HAP-1 (cell line): ENCODE measurements at places on chromosomes 11 and 22.

GRCh38 chr11:121389651-121390050, 62.5 kb upstream of the SORL1 start:
- peak; percentile 12 for DNase-seq

DNA sequence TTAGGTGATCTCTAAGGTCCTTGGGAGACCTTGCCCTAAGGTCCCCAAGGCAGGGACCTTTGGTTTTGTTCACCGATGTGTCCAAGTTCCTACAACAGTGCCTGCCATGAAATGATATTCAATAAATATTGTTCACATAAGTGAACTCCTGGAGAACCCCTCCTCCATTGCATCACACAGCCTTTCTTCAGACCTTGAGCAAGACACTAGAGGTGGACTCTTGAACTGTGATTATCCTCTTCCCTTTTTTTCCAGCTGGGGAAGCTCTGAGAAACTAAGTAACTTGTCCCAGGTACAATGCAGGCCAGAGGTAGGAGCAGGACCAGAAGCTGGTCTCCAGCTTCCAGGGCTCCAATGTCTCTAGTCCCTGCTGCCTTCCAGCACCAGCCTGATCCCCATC, 76.6 kb upstream of the LMO1 start:
- DNase-seq: no peak

DNA sequence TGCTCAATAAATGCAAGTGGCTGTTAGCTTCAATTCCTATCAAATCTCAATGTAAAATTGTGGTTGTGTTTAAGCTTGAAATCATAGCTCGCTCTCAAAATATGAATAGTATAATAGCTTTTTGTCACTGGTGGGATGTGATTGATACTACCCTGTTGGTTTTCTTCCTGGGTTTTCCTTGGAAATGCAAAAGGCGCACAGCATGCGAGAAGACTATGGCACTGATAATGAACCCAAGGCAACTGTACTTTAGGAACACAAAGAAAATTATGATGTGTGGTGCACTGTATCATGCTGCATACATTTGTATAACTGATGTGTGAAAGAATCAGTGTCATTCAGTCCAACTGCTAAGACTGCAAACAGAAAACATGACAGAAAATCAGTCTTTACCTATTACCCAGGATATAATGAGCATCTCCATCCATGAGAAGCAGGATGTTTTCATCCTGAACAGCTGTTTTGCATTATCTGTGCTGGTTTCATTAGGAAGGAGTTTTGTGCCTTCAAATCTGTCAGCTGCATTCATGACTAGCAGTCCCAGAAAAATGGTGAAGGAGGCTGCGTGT, 101.2 kb downstream of the TRPC6 start:
- DNase-seq: no peak

- DNase-seq: no peak
These were observed 28.3 kb downstream of the USP28 start for GRCh38 chr11:113847111-113847510.

- DNase-seq: no peak
These were observed 2.0 kb downstream of the PLXNB2 start for GRCh38 chr22:50305393-50305922.

DNA sequence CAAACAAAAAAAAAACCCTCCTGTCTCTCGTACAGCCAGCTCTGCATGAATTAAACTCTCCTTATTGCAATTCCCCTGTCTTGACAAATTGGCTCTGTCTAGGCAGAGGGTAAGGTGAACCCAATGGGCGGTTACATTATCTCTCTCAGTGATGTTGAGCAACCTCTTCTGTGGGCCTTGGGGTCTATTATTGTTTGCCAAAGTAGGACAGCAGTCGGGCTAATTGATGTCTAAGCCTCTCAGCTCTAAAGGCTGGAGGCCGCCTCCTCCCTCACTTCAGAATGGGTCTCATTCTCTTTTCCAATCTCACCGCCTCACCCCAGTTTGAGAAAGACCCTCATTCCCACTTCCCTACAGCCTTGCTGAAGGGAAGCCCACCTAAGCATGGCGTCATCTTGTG, 1.3 kb upstream of the SLC25A45 start:
- DNase-seq: no peak

GRCh38 chr11:79942090-79942489, 501.3 kb upstream of the TENM4 start:
- DNase-seq: no peak

GRCh38 chr11:33387996-33388395, 130.8 kb downstream of the HIPK3 start:
- DNase-seq: no peak

- peak; percentile 21 for DNase-seq
These were observed 64.6 kb downstream of the KCNJ1 start for GRCh38 chr11:128802358-128802981.

- DNase-seq: no peak
These were observed 3.3 kb downstream of the PLEKHA7 start for GRCh38 chr11:17010851-17011420.

DNA sequence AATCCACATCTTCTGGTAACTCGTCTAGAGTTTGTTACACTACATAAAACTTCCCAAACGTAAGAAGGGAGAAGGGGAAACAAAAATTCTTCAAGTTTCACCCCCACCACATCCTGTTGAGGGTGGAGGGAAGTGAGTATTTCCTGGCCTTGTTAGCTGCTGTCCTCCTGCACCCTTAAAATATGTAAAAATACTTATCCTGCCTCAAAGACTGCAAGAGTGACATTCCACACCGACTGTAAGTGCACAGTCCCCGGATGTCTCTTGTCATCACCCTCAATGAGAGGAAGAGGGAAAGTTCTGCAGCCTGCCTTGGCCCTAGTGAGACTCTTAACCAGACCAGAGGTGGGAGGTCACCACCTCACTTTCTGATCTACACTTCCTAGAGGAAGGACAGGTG, 3.3 kb downstream of the TMEM121B start:
- DNase-seq: no peak

DNA sequence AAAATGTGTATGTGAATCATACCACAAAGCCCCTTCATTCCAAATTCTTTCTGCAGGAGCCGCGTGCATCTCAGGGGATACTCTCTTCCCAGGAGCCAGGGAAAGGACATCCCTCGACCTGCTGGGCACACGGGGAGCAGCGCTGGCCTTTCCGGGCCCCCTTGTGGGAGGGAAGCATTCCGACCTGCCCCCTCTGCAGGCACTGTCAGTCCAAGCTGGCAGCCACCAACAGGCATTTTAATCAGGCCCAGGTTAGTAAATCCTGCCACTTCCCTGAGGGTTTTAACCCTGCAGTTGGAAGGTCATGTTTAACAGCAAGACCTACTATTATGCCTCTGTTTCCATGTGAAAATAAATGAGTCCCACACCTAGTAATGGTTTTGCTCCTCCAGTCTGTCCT, 391.5 kb downstream of the SHANK2 start:
- DNase-seq: no peak

- DNase-seq: peak; percentile 79
These were observed 669 bp downstream of the CDC42EP2 start for GRCh38 chr11:65315204-65315865.

DNA sequence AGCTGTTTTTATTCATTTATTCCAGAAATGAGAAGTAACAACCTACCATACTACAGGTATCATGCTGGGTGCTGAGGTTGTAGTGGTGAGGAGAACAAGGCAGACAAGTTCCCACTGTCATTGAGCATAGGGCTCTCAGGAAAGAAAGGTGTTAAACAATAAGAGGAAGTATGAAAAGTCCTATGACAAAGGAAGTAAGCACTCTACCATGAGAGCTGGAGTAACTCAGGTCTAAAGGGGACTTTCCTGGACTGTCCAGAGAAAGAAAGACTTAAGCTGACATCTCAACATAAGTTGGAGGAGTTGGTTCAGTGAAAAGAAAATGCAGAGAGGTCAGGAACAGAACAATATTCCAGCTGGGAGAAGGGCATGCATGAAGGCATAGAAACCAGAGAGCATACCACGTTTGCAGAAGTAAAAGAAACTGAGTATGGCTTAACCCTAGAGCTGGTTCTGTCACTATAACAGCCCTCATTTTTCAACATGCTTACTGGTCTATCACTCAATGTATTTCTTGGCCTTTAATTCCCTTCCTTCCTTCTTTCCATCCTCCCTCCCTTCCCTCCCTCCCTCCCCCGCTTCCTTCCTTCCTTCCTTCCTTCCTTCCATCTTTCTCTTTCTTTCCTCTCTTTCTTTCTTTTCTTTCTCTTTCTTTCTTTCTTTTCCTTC, 137.8 kb upstream of the BDNF start:
- no peak for DNase-seq

GRCh38 chr11:88050247-88050646, 125.0 kb downstream of the RAB38 start:
- no peak for DNase-seq

GRCh38 chr22:29692327-29692640, 27.5 kb upstream of the CABP7 start:
- no peak for DNase-seq

DNA sequence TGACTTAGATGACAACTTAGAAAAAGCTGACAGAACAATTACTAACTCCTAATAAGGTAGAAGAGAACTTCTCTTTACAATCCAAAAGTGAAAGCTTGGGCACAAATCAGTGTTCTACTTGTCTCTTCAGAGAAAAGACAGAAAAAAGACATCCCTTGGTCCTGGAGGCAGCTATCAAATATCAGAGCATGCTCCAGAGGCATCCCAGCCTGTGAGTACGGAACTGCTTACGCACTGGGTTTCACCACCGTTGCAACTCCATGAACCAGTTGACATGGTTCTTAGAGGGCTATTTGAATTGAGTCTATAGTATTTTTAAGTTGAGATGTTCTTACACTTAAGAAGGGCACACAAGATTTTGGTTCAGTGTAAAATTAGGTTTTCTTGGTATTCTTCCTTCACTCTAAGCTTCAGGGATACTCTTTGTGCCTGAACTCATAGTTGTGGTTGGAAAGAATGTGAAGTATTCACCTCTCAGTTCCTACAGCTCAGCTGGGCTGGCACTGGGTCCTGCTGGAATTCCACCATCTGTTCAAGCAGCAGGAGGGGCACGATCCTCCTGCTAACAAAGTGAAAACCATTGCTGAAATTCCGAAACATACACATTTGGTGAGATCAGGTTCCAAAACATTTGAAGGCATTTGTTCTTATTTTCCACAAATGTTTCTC, 6.3 kb downstream of the AKIP1 start:
- DNase-seq: peak; percentile 43

DNA sequence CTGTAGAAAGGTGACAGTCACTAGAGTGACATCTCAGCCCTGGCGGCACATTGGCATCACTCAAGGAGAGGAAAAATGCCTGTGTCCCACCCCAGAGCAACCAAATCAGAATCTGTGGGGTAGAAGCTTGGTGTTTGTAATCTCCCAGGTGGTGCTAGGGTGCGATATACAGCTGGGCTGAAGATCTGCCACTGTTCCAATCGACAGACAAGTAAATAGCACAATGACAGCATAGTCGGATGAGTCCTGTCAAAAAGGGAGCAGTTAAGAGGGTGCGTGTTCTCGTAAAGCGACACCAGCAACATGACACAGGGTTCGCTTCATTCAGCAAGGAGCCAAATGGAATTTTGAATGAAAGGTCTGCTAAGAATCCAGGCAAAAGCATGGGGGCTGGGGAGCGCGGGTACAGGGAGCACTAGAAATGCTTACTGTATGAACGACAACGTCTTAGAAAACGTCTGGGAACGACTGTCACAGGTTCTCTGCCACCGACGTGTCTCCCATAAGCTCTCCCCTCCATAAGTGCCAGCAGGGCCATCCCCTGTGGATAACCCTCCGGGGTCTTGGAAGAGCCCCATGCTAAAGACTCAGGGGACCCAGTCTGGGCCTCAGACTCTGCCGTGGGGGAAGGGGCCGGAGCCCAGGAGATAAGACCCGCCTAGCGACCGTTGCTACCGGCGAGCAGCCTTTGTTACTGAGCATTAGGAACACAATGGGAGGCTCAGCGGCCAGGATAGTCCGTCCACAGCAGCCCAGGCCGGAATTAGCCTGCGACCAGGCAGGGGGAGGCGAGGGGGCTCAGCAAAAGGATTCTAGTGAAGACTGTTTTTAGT, 20.8 kb downstream of the ADA2 start:
- DNase-seq: peak; percentile 93

DNA sequence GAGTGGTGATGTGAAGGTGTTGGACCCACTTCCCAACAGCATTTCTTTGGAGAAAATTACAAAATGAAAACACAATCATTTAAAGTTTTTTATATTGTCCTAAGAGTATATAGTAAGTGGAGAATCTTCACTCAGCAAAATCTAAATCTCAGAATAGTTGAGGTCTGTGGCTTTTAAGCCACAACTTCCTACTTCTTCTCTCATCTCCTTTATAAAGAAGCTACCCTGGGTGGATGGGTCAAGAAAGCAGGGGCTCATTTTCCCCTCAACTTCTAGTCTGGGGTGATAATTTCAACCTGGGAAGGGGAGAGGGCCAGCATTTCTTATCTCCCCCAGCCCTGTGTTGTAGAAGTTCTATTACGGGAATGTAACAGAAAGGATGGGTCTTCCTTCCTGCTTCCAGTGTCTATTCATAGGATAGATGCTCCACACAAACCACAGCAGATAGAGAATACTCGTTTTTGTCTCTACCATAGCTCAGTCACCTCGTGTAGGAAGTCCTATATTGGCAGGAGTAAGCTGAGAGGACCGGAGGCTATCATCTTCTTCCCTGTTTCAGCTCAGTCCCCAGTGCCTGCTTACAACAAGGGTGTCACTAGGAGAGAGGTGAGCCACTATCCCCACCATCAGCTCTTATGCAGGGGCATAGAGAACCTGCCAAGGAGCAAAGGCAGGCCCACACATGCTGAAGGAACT, 341.5 kb downstream of the CASP12 start:
- DNase-seq: no peak

- DNase-seq: no peak
These were observed 538.2 kb downstream of the LRRC4C start for GRCh38 chr11:40921246-40921645.

- DNase-seq: no peak
These were observed 801.4 kb downstream of the FAM181B start for GRCh38 chr11:81932303-81932702.

DNA sequence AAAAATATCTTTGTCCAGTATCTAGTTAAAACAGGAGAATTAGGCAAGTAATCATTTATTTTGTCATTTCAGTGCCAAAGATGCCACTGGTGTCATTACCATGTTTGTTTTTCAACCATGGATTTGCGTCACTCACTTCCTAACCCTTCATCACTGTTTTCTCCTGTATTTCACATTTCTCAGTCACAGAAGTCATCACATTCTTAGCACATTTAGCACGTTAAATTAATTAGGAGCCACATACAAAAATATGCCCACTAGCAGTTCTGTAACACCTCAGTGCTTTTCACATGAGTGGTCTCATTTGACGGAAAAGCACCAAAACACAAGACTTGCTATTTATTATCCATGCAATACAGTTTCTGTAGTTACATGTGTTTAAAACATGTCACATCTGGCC, 546.0 kb downstream of the METTL15 start:
- DNase-seq: no peak

DNA sequence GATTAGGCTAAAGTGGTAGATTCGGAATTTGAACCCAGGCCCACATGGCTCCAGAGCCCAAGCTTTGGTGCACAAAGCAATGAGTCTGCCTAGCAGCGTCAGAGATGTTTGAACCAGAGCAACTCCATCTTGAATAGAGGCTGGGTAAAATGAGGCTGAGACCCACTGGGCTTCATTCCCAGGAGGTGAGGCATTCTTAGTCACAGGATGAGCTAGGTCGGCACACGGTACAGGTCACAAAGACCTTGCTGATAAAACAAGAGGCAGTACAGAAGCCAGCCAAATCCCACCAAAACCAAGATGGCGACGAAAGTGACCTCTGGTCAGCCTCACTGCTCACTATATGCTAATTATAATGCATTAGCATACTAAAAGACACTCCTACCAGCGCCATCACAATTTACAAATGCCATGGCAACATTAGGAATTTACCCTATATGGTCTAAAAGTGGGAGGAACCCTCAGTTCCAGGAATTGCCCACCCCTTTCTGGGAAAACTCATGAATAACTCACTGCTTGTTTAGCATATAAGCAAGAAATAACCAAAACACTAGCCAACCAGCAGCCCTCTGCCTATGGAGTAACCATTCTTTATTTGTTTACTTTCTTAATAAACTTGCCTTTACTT, 40.3 kb upstream of the DAGLA start:
- no peak for DNase-seq
